ENCODE measurements at places on chromosomes 5 and 9. TPM values are rescaled to one million over a fixed set of nuclear protein-coding genes. Genes with fewer than 3 reads are reported as not detected.

Gene GHR
- total RNA-seq = 1.1 TPM

Gene ARL14EPL
- total RNA-seq = not detected

Gene PGM5
- 14.7 TPM for total RNA-seq

Gene MYORG
- 0.56 TPM for total RNA-seq

Gene OR1L8
- not detected for total RNA-seq

Gene TEK
- 10.8 TPM for total RNA-seq

Gene P4HA2
- 225 TPM for total RNA-seq

Gene PPP3R2
- not detected for total RNA-seq

Gene FIBCD1
- 1.1 TPM for total RNA-seq

Gene HK3
- total RNA-seq = not detected

Gene PDLIM4
- total RNA-seq = 97.5 TPM

Gene LHX3
- total RNA-seq = not detected

Gene TAF1L
- total RNA-seq = not detected

Gene SMIM3
- total RNA-seq = 37.5 TPM

Gene NCBP1
- total RNA-seq = 46.4 TPM

Gene CCL28
- under 0.01 TPM for total RNA-seq

Gene ZCCHC7
- total RNA-seq = 28.7 TPM

Gene TAF11L7
- total RNA-seq = not detected

Gene KIAA0825
- 3.9 TPM for total RNA-seq

Gene MAMDC4
- total RNA-seq = 0.28 TPM

Gene CCL21
- not detected for total RNA-seq

Gene SLC2A6
- total RNA-seq = 2.9 TPM

Gene CDKN2B
- total RNA-seq = 5.6 TPM

Gene IL4
- total RNA-seq = not detected

Gene SV2C
- total RNA-seq = not detected

Gene AHRR
- 15.6 TPM for total RNA-seq

Gene SOWAHA
- total RNA-seq = not detected

Gene MLANA
- total RNA-seq = not detected

Gene IGFBPL1
- under 0.01 TPM for total RNA-seq

Gene CDH18
- total RNA-seq = 1.1 TPM

Gene GADD45G
- total RNA-seq = not detected

Measured in IMR-90 (cell line).